Ascending aorta (tissue), 2 donors: ENCODE measurements at places on chromosomes 5 and 9. TPM values are rescaled to one million over a fixed set of nuclear protein-coding genes. Genes with fewer than 3 reads are reported as not detected.

DNA sequence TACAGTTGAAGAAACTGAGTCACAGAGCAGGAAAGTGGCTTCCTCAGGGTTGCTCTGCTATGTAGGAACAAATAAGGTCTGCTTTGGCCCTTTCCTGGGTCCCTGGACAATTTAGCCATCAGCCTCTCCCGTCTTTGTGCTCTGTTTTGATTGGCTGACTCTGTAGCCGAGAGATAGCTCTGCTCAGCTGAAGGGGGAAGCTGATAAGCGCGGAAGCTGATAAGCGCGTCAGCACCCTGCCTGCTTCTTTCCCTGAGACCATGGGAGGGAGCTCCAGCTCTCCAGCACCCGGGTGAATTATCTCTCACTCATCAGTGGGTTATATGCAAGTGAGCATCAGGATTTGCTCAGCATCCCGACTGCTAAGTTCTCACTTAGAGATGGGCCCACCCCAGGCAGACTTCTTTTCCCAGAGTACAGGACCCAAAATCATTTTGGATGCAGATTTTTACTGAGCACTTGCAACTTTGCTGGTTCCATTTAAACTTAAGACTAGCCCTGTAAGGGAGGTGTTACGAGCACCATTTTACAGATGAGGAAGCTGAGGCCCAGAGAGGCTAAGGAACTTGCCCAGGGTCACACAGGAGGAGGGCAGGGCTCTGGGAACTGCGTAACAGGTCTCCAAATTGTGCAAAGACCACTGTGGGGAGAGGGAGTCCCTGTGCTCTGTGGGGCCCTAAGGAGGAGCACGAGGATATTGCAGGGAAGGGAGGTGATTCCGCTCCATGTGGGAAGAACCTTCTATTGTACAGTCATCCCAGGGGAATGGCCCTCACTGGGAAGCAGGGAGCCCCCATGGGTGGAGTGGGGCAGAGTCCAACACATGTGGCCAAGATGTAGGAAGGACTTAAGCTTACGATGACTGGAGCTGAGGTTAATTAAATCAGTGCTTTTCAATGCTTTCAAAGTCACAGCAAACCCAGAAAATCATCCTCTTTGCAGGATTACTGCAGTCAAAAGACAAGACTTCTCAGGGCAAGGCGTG is 83.7 kb upstream of the ORM1 start:
- no peak for DNase-seq

GRCh38 chr9:26413611-26414010 is 479.0 kb downstream of the CAAP1 start:
- DNase-seq, result no peak

DNA sequence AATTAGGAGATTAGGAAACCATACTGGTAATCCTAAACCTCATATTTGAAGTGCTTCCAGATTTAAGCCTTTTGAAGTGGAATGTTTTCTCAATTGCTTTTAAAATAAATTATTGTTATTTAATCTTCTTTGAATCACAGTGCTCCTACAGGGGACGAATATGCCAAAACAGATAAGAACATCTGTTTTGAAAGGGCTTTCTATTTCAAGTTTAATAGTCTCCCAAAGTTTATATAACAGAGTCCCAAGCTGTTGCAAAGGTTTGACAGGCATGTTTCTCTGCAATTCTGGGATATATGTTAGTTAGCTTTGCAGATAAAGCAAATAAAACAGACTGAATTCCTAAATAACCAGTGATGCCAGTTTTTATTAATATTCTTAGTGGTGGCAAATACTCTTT is 803.7 kb downstream of the TLE4 start:
- no peak for DNase-seq

GRCh38 chr9:20621471-20622329 is 599 bp downstream of the MLLT3 start:
- peak; percentile 85 for DNase-seq

- DNase-seq, result no peak
These were observed 5.1 kb upstream of the AGXT2 start for GRCh38 chr5:35052838-35053237.

DNA sequence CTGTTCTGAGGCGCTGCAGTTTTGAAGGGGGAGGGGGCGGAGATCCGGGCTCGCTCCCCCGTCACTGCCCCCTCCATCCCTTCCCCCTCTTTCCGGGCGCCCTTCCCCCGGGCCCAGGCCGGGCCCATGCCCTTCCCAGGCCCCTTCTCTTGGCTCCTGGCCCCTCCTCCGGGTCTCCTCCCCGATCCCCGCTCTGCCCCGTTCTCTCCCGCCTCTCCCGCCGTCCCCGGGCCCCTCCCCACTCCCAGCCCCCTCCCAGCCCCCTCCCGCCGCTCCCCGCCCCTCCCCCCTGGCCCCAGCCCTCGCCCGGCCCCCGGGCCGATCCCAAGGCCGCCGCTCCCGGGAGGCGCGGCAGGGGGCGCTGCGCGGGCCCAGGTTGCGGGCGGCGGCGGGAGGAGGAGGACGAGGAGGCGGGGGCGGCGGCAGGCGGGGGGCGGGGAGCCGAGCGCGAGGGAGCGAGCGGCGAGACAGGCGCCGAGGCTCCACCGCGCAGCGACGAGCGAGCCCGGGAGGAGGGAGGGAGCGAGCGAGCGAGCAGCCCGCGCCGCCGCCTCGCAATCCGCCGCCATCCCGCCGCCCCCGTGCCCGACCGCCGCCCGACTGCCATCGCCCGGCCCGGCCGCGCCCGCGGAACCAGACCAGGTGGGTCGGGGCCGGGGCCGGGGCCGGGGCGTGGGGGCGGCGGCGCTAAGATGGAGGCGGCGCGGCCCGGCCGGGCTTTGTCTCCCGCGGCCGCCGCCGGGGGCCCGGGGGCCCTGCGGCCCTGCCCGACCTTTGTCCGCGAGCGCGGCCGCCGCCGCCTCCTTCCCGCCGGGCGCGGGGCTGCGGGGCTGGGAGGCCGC is at the start of gene PRRC2B:
PRRC2B (plus strand) TSS at position 465 of the 842 bp plus-strand sequence. CDS start 36,059 bp downstream, outside the sequence.
- no peak for DNase-seq

- no peak for DNase-seq
These were observed 111.9 kb downstream of the FBN2 start for GRCh38 chr5:128426090-128426534.

- no peak for DNase-seq
These were observed 27.7 kb upstream of the GPX3 start for GRCh38 chr5:150992705-150993104.

DNA sequence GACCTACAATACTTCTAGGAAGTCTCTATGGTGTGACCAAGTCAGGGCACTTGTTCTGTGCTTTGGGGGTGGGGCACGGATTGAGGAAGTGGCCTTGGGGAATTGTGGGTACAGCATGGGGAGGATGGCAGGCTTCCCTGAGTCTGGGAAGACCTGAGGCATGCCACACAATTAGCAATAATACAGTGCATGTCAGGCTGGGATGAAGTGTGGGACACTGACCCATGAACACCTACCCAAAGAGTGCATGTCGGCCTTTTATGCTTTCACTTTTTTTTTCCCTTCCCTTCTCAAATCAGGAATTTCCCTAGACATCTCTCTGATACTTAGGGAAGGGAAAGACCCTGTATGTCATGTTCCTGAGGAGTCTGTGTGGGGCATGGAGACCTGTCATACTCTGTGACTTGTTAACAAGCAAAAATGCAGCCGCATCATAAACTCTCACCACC is 146.4 kb downstream of the PALM2AKAP2 start:
- DNase-seq, result no peak

GRCh38 chr9:134915046-134915985 is 2.4 kb downstream of the FCN1 start:
- DNase-seq, result no peak

Gene PFN3
- total RNA-seq, result not detected

Gene PCDHB4
- 5.1 TPM for total RNA-seq

Gene BDP1
- 25.0 TPM for total RNA-seq

Gene CNTFR
- 4.7 TPM for total RNA-seq

DNA sequence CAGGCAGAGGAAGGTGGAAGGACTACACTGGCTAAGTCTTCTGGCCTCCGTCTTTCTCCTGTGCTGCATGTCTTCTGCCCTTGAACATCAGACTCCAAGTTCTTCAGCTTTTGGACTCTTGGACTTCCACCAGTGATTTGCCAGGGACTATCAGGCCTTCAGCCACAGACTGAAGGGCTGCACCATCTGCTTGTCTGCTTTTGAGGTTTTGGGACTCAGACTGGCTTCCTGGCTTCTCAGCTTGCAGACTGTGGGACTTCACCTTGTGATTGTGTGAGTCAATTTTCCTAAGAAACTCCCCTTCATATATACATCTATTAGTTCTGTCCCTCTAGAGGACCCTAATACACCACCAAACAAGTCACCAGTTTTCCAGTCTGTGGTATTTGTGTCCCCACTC is 9.7 kb upstream of the ANKDD1B start:
- DNase-seq, result no peak

DNA sequence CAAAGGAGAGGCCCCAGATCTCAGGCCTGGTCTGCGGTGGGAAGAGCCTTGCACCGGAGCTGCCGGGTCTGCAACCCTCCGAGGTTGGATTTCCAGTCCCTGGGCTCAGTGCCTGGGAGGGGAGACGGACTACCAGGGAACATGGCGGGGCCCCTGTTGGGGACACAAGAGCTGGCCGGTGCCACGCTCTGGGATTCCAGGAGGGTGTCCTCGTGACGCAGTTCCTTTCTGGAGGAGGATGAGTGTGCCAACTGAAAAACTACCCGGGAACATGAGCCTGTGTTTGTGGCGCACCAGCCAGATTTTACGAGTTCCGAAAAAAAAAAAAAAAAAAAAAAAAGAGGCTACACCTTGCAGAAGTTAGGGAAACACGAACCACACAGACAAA is 9.0 kb downstream of the NRARP start:
- no peak for DNase-seq

DNA sequence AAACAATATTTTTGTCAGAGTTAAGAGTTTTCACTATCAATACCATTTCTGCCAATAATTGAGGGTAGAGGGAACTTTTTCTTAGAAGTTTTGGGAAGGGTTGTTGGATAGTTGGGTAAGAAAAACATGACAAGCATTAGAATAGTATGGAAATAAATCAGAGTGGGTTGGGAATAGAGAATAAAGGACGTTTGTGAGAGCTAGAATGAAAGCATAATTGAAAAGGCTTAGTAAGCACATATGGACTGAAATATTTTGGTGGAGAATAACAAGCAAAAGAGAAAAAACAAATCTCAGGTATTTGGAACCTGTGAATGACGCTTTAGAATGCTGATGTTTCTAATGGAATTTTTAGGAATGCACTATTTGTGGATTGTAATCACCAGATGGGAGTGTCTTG is 262.9 kb upstream of the EDIL3 start:
- no peak for DNase-seq

GRCh38 chr9:104232781-104233341 is 138.8 kb downstream of the SMC2 start:
- DNase-seq, result no peak
